Neural progenitor cell (in vitro differentiated cells): ENCODE measurements at places on chromosomes 4 and X.

- no peak for DNase-seq
Measured at GRCh38 chr4:90060039-90060438, 67.2 kb upstream of the CCSER1 start.

- DNase-seq: no peak
Measured at GRCh38 chrX:50860518-50860917, 46.5 kb upstream of the SHROOM4 start.

DNA sequence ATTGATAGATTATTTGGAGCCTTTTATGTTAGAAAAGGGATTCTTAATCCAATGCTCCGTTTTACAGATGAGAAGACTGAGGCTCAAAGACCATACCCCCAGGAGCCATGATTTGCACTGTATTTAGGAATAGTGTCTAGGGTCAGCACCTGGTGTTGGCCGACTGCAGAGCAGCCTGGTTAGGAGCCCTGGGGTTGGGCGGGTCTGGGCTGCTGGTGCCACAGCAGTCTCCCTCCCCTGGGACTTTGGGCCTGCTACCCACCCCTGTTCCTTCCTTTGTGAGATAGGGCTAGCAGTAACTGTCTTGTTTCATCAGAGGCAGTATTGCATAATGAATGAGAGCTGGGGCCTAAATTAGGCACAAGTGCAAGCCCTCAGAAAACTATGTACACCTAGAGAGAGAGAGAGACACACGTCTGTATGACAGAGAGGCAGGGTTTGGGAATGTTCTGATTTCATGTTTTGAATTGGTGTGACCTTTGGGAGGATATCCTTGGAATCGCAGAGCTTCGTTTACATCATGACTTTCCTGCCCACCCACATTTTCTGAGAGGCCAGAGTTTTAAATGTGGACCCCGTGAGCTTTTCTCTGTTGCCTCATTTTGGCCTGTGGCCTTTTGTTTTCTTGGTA lies 111.7 kb downstream of the PTTG2 start:
- no peak for DNase-seq

DNA sequence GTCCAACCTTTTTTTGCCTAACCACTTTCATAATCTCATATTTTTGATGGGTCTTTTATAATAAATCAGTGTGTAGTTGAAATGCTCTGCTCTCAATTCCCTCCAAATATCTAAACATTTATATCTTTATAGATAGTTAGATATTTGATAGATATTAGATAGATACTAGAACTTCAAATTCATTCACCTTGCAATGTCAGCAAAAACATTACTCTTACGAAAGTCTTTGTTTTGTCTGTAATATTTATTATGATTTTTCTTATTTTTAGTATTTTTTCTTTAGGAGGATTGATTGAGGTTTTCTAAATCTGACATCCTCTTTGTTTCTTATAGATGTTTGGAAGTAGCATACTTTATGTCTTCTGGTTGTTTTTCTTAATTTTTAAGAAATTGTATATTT lies 2563.6 kb downstream of the PCDH7 start:
- DNase-seq: no peak

DNA sequence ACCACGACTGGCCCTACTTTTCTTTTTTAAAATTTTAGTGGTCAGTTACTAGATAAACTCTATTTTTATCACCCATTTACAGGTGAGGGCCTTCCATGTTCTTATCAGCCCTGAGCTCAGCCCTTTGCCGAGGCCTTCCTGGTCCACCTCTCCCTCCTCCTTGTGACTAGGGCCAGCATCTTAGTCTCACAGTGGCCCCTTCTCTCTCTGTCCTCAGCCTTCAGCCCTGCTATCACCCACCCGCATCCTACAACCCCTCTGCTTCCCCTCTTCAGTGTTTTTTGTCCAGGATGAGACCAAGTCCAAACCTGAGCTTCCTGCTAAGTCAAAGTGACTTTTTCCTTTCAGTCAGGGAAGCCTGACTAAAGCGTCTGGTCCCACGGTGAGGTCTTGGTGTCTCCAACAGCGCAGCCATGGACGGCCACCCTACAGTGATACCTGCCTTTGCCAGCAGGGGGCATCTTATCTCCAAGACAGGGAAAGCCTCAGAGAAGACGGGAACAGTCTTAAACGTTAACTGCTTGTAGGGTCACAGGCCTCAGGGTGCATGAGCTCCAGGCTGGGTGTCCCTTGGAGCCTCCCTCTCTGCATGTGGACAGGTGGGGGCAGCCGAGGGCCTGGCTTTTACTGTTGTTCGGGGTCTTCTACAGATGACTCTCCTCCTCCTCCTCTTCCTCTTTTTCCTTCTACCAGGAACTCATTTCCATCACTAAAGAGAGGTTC lies 11.7 kb upstream of the GAGE10 start:
- peak; percentile 72 for DNase-seq

- DNase-seq: peak; percentile 74
Measured at GRCh38 chrX:107826238-107827029, 768 bp downstream of the MID2 start.

GRCh38 chrX:101595739-101596419 lies 21.9 kb downstream of the ARMCX6 start:
- peak; percentile 60 for DNase-seq

DNA sequence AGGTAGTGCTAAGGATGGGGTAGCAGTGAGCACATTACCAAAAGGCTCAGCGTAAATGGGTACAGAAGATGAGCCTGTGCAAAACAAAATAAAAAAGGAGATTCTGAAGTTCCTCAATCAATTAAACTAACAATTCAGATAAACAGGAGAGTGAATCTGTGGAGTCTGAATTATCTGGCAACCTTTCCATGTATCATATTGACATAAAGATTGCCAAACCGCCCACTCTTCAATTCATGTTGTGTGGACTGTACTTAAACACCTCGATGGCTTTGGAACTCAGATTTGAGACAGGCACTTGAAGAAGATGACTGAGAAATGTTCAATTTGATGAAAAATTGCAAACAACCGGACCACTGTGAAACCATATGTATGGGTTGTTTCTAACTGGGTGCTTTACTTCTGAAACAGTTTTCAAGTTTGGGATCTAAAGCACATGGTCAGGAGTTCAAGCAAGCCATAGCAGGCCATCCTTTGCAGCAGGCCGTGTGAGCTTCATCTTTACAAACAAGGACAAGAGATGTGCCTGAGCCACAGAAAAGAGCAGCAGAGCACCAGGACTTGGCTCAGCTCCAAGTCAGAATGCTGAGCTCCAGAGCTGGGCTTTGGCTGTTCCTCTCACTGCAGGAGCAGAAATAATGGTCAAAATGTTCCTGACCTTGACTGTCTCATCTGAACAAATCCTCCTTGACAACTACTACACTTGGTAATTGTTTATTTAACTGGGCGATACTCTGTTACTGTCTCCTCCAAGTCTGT lies 108.1 kb downstream of the MGST2 start:
- no peak for DNase-seq

GRCh38 chrX:111483881-111484280 lies 27.6 kb upstream of the SERTM2 start:
- no peak for DNase-seq

DNA sequence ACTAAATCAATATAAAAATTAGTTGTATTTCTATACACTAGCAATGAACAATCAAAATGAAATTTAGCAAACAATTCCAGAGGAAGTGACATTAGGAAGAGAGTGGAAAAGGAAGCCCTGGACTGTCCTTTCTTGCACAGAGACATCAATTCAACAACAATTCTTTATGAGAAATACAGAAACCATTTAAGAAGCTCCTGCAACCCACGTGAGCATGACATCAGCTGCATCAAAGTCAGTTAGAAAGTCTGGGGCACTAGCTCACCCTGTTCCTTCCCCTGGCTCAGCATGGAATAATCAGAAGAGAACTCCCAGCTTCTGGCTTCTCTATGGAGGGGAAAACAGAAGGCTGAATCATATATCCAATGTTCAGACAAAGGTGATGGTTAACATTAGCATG lies 48.6 kb upstream of the STARD8 start:
- no peak for DNase-seq

DNA sequence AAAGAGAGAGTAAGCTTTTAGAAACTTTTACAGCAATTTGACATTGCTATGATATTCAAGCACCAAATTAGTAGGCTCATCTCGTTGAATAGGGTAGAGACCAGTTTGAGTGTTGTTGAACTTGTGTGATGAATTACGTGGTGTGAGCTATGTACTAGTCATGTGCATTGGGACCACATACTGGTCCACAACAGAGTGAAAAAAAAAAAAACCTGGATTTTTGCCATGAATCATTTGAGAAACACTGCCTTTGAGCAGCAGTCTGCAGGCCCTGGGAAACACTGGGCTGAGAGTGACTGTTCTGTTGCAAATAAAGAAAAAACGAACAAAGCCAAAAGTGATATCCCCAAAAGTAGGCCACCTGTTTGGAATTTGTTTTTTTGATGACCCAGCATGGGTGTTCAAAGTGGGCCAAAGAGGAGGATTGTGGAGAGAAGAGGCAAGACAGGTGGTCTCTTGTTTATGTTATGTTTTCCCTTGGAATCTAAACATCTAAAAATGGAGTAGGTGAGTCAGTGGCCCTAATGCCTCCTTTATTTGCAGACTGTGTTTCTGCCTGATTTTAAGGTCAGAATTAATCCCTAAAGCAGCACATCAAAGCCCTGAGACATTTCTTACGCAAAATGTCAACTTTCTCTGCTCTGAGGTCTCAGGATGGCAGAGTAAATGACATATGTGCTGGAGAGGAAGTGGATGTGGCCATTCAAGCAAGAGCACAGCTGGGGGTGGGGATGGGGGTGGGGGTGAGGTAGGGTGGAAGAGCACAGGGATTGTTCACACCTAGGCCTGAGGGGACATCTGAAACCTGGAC lies 33.5 kb downstream of the TAF7L start:
- no peak for DNase-seq
